ENCODE measurements at places on chromosomes 6 and 20.

GRCh38 chr20:45621593-45621992 is 7.9 kb upstream of the WFDC10A start:
- DNase-seq: no peak

DNA sequence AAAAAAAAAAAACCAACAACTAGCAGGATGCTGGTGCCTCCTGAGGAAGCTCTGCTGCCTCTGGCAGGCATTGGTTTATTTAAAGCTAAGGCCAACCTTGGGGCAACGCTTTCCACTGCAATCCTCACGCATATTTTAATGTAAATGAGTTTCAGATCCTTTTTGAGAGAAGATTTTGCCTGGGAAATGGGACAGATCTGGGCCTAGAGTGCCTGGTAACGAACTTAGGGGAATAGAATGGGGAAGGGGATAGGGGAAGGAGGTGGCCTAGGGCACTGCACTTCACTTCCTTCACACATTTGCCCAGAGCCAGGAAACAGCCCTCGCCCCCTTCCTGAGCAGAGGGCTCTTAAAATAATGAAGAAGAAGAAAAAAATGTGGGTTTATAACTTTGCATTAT is 132.7 kb upstream of the TMEM170B start:
- no peak for DNase-seq

- no peak for DNase-seq
Measured at GRCh38 chr6:51199105-51199552, 380.5 kb downstream of the TFAP2B start.

DNA sequence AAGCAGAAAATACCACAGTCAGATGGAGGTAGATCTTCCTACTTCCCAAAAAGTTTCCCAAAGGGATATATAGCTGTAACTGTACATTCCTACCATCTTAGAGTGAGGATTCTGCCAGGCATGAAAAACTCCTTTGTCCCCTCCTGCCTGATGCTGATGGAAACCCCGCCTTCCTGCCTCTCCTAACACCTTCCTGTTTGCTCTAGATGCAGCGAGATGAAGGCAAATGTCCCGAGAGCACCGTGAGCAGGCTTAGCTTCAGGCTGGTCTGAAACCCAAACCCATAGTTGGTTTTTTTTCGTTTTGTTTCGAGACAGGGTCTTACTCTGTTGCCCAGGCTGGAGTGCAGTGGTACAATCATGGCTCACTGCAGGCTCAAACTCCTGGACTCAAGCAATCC is 55.6 kb downstream of the MYB start:
- DNase-seq: no peak

GRCh38 chr6:90274451-90275030 is 22.1 kb downstream of the BACH2 start:
- peak; percentile 81 for DNase-seq

GRCh38 chr20:25989196-25989595 is 292.5 kb upstream of the ZNF337 start:
- DNase-seq: no peak

- DNase-seq: no peak
Measured at GRCh38 chr20:11852189-11852588, 65.5 kb upstream of the BTBD3 start.

DNA sequence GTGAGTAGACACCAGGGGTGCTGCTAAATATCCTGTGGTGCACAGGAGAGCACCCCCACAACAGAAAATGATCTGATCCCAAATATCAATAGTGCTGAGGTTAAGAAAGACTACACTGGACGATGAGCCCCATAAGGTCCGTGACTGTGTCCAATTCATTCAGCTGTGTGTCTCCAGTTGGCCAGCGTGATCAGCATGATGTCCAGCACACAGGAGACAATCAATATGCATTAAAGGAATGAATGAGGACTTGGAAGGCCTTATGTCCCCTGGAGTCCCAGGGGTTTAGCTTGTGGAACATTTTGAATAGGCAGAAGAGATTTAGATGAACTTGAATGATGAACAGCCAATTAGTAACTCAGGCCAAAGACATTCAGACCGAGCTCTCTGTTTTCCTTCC is 6.3 kb downstream of the PPP1R16B start:
- no peak for DNase-seq

DNA sequence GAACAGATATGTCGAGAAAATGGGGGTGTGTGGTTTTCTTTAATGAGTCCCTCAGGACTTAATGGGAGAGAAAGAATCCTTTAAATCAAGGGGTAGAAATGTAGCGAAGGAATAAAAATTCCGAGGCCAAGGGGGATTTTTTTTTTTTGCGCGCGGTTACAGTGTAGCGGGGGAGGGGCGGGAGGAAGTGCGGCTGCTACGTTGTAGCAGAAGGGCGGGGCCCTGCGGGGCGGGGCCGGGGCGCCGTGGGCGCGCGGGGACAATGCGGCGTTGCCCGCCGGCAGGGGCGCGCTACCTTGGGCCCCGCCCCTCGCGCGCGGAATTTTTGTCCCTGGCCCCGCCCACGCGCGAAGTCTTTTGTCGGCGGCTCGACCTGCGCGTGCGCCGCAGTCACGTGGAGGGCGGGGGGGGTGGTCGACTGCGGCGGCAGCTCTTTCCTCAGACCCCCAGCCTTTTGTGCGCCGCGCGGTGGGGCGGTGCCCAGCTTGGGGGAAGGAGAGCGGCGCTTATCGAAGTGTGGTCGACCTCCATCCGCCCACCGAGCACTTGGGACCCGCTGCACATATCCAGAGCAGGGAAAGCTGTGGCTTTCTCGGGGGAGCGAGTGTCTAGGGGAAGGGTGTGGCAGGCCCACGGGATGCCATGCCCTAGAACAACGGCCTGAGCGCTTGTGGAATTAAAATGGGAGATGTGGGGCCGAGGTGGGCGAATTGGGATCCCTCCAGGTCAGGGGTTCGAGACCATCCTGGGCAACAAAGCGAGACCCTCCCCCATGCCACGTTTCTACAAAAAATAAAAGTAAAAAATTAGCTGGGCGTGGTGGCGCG is 1.3 kb downstream of the TUBB start:
- peak; percentile 89 for DNase-seq

- no peak for DNase-seq
Measured at GRCh38 chr6:31655349-31656237, at the start of gene APOM. Gene APOM, plus strand, starts transcription at chr6:31655894. Its CDS starts 73 bp downstream, at chr6:31655967.

DNA sequence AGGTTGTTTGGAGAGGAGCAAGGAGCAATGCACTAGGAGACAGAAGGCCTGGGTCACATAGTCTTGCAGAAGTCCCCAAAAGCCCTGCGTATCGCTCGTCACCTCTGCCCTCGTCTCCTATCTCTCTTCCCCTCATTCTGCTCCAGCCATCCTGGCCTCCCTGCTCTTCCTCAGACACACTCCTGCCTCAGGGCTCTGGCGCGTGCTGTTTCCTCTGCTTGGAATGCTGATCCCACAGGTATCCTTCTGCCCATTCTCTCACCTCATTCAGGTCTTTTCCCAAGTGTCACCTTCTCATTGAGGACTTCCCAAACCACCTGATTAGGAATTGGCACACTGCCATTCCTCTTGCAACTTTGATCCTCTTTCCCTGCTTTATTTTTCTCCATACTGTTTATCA is 9.0 kb upstream of the SLC2A10 start:
- DNase-seq: no peak

DNA sequence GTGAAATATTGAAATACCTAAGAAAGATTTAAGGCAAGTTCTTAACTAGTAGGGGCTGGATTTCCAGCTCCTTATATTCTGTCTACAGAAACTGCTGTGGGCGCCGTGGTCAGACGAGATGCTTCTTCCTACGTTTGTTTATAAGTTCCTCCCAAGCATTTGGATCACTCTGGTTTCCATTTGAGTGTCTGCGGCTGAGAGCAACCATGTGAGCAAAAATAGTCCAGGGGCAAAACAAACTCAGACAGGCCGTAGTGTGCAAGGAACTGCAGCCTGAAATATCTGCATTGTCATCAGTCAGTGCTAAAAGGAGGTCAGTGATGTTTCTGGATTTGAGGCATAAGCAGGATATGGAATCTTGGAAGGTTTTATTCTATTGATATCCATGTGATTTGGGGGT is 485.9 kb upstream of the JAG1 start:
- DNase-seq: no peak

GRCh38 chr6:130018744-130019325 is 454 bp downstream of the L3MBTL3 start:
- DNase-seq: no peak

GRCh38 chr6:26401389-26401986 is 587 bp upstream of the BTN3A1 start:
- no peak for DNase-seq

DNA sequence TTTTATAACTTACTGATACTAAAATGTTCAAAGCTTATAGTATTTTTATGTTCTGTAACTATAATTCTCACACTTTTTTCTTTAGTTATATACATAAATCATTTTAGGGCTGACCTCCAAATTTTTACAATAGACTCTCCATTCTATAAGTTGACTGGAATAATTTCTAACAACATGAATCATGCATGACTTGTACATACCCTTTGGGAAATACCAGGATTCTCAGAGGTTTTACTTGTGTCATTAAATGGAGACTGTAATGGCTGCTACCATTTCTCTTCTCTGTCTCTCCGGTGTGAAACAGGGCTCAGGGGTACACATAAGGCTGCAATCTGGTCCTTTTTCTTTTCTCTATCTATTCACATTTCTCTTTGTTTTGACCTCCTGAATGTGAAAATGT is 222.2 kb upstream of the FLRT3 start:
- DNase-seq: no peak

- no peak for DNase-seq
Measured at GRCh38 chr6:11869672-11870340, 91.2 kb upstream of the ADTRP start.

DNA sequence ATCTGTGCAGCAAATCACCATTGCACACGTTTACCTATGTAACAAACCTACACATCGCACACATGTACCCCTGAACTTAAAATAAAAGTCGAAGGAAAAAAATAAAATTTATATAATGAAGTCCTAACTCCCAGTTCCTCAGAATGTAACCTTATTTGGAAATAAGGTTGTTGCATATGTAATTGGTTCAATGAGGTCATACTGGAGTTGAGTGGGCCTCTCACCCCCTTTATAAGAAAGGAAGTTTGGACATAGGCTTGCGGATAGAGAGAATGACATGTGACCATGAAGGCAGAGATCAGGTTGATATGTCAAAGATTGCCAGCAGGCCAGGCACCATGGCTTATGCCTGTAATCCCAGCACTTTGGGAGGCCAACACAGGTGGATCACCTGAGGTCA is 16.1 kb upstream of the ZBTB22 start:
- no peak for DNase-seq

- DNase-seq: no peak
Measured at GRCh38 chr6:63246581-63246980, 35.3 kb downstream of the FKBP1C start.

DNA sequence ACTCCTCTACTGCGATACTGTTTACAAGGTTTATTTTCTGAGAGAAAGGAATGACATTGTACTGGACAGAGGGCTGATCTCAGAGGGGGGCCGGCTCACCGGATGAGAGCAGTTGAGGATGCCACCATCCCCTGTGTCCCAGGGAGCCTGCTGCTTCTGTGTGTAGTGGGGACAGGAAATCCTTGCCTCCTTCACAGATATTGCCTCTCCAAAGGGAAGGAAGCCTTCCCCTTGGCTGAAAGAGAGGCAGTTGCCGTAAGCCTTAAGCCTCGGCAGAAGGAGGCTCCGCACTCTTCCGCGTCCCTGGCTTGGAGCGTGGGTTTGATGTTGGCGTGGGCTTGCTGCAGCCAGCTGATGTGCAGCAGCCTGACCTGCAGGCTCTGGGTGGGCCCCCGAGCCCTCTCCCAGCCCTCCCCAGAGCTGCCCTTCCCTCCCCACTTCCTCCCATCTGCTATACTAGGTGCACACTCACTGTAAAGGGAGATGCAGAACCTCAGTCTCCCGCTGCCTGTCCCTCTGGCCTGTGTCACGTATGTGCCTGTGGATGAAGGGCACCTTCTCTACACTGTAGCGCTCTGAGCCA is 45.7 kb upstream of the RPS6KA2 start:
- DNase-seq: no peak

- DNase-seq: no peak
Measured at GRCh38 chr20:10673176-10673841, 490 bp downstream of the JAG1 start.

DNA sequence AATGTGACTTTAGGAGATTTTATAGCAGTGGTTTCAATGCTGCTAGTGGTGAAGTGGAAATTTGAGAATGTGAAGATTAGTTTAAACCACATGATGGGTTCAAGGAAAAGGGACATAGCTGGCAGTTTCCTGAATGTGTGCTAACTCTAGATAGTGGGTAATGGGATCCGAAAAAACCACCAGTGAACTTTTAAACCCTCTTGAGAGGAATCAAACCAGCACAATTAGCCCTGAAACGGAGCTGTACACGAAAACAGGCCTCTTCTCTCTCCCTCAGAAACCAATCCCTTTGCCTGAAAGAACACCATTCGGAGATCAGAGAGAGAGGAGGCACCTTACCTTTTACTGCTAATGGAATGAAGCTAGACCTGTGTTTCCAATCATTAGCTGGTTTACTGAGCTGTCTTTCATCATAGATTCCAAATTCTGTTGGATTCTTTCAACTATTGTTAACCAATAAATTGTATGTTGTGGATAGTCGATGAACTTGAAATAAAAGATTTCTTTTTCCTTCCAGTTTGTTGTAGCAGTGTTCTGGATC is 103.9 kb downstream of the AIG1 start:
- DNase-seq: no peak

DNA sequence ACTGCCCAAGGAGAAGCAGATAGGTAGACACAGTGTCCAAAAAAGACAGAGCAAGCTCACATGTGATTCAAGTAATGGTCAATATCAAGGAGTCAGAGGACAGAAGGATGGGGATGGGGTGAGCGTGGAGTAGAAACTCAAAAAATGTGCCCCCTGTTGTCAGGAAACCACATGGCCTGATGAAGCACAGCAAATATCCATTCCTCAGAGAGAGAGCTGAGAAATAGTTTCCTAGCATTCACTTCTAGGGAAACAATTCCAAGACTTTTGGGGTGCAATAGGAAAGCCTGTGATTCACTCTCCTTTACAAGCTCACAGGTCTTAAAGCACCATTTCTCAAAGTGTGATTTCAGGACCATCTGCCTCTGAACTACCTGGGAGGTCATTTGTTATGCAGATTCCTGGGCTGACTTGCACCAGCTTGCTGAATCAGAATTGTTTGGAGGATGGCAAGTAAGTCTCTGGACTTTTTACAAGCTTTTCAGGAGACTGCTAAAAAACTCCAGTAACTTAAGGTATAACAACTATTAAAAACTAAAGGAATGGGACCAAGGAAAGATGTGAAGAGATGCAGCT is 432.8 kb downstream of the HDGFL1 start:
- DNase-seq: no peak

DNA sequence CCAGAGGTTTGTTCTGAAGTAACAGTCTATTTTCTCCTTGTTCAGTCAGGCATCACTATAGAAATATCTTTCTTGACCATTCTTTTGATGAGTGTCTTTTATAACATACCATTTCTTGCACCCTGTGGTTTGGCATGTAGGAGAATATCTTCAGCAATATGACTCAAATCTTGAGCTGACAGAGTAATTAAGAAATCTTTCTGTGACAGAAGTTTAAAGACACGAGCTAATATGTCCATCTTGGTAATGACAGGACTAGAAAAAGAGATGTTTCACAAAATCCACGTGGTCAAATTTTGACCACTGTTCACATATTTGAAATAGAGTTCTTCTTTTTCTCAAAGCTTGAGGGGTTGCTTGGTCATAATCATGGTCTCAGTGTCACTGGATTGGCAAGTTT is 149.9 kb downstream of the MYB start:
- DNase-seq: no peak

- no peak for DNase-seq
Measured at GRCh38 chr20:4068708-4069107, 53.4 kb upstream of the RNF24 start.

GRCh38 chr6:34237316-34237721 is 646 bp downstream of the HMGA1 start:
- no peak for DNase-seq

- no peak for DNase-seq
Measured at GRCh38 chr20:24776755-24777271, 172.3 kb upstream of the CST7 start.

Measured in stimulated activated CD8-positive, alpha-beta memory T cell treated with anti-CD3 and anti-CD28 coated beads, Interleukin-15, amount 100 ng/mL, for 4 hours (primary cell).